ENCODE measurements at places on chromosomes 12 and 14. TPM values are rescaled to one million over a fixed set of nuclear protein-coding genes. Genes with fewer than 3 reads are reported as not detected.

Gene KRT8
- not detected for total RNA-seq

Gene SIX1
- total RNA-seq = 0.56 TPM

- peaks cover 19% of the 10 kb centered on the region for H3K4me1 ChIP-seq
- no peaks in the 10 kb centered on the region for H3K27me3 ChIP-seq
- peak; percentile 66 for DNase-seq
- no peaks in the 10 kb centered on the region for H3K36me3 ChIP-seq
- H3K27ac ChIP-seq = no peak overlapping the region
Observed at GRCh38 chr12:51923506-51924365, 16.4 kb downstream of the ACVRL1 start.

Gene ITGB7
- total RNA-seq = 159 TPM

Gene KRT77
- not detected for total RNA-seq

DNA sequence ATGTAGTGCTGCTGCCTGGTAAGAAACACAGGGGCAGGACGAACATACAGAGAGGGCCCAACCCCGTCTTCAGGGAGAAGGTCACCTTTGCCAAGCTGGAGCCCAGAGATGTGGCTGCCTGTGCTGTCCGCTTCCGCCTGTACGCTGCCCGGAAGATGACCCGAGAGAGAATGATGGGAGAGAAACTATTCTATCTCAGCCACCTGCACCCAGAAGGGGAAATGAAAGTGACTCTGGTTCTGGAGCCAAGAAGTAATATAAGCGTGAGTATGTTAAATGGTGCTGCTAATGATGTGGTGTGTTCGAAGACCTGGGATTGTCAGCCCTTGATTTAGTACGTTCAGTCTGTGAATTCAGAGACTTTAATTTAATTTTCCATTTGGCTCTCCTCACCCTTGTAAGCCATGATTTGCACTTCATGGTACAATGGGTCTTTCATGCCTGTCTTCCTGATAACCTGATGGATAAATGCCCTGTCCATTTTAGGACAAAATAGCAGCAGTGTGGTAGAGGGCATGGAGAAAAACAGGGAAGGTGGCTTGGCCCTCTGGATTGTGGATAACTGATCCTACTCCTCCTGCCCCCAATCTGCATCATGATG lies 318.9 kb downstream of the SNAPC1 start:
- H3K27ac ChIP-seq = peak overlapping the region; percentile 94
- H3K4me1 ChIP-seq = peaks cover 63% of the 10 kb centered on the region
- peaks cover 17% of the 10 kb centered on the region for H3K36me3 ChIP-seq
- peak overlapping the region; percentile 60 for H3K4me3 ChIP-seq

Gene COCH
- total RNA-seq = 33.7 TPM

GRCh38 chr12:53287741-53288216 lies 7.6 kb upstream of the PFDN5 start:
- no peaks in the 10 kb centered on the region for H3K4me1 ChIP-seq
- H3K4me3 ChIP-seq = no peak overlapping the region
- DNase-seq = peak; percentile 90
- H3K27me3 ChIP-seq = no peaks in the 10 kb centered on the region

- H3K36me3 ChIP-seq = no peaks in the 10 kb centered on the region
- DNase-seq = no peak
- H3K27me3 ChIP-seq = no peaks in the 10 kb centered on the region
- H3K27ac ChIP-seq = no peak overlapping the region
- H3K4me1 ChIP-seq = no peaks in the 10 kb centered on the region
Observed at GRCh38 chr14:52303236-52303635, 10.9 kb upstream of the PTGER2 start.

GRCh38 chr14:25049568-25050268 lies at the start of gene STXBP6:
Gene STXBP6 (minus strand): TSS chr14:25050147. CDS start chr14:24974818, 75,329 bp downstream.
- no peak within 1 kb of the TSS for H3K27ac ChIP-seq
- DNase-seq = no peak
- H3K36me3 ChIP-seq = no peaks in the 10 kb centered on the region
- no peaks in the 10 kb centered on the region for H3K27me3 ChIP-seq

GRCh38 chr14:77589099-77589498 lies 27.3 kb downstream of the SPTLC2 start:
- H3K27ac ChIP-seq = peak overlapping the region; percentile 82
- peaks cover 8% of the 10 kb centered on the region for H3K36me3 ChIP-seq
- H3K4me3 ChIP-seq = no peak overlapping the region

All from Karpas-422 (cell line).